ENCODE measurements at places on chromosomes 1 and 21.
A peak's percentile ranks its signal among the peaks of the same experiment; 100 is the strongest.

DNA sequence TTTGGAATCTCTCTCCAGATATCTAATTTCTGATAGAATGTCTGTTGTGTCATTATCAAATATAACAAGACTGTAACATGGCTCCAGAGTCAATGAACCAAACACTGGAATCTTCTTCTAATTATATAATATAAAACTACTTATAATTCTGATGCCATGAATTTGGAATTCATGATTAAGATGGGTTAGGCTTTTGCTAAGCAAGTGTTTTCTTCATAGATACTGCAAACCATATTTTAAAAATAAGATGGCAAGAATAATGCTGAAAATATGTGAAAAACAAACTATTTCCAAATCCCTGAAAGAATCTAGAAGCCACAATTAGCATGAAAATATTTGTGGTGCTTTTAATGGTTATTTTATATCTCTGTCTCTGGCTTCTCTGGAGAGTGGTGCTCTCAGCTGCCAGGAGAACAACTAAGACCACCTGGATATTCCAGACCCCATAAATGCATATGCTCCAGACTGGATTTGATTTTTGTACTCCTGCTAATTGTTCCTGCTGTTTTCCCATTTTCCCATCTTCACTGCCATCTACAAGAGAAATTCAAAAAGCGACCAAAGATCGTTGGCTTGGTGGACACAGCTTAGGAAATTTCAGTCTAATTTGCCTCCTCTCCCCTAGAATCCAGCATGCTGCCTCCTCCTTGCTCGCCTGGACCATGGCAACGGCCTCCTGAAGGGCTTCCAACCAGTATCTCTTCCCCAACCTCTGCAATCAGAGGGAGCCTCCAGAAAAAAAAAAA, 418.9 kb downstream of the SETD4 start:
- no peak for DNase-seq

GRCh38 chr1:36612121-36612520, 129.4 kb upstream of the CSF3R start:
- no peak for DNase-seq

- DNase-seq = peak; percentile 29
These were observed 33.9 kb downstream of the TRIM62 start for GRCh38 chr1:33147997-33148314.

DNA sequence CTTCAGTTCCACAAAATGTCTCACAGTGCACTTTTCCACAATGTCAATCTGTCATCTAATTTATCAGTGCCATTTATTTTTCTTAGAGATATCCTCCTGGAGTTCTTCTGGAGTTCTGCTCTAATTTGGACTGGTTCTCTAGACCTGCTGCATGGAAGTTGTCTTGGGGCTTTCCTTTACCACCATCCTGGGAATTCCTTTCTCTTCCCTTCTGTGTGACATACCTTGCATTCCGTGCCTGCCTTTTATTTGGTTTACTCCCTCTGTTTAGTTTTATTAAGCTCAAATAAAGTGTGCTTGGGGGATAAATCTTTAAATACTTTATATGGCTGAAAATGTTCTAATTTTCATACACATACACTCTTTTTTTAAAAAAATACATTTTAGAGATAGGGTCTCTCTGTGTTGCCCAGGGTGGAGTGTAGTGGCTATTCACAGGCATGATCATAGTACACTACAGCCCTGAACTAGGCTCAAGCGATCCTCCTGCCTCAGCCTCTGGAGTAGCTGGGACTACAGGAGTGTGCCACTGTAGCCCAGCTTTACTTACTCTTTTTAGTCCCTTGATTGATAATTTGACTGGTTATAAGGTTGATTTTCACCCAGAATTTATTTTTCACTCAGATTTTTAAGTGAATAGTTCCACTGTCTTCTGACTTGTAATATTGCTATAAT, 14.4 kb downstream of the MTF2 start:
- DNase-seq = no peak

- DNase-seq = no peak
These were observed 38.2 kb downstream of the MRPL39 start for GRCh38 chr21:25569084-25569483.

GRCh38 chr1:245730801-245731200, 576.0 kb downstream of the KIF26B start:
- no peak for DNase-seq

- DNase-seq = peak; percentile 34
These were observed at the start of gene WNT2B for GRCh38 chr1:112508278-112509004. WNT2B (plus strand) TSS chr1:112508965; CDS start chr1:112509263, 298 bp downstream.

Measured in CD4-positive, alpha-beta T cell treated with Interferon alpha-2 for 1 hour (primary cell).